NCI-H1694 (cell line): ENCODE measurements at places on chromosomes 1 and 21.

- DNase-seq: no peak
These were observed 162.7 kb upstream of the COL6A1 start for GRCh38 chr21:45818904-45819285.

DNA sequence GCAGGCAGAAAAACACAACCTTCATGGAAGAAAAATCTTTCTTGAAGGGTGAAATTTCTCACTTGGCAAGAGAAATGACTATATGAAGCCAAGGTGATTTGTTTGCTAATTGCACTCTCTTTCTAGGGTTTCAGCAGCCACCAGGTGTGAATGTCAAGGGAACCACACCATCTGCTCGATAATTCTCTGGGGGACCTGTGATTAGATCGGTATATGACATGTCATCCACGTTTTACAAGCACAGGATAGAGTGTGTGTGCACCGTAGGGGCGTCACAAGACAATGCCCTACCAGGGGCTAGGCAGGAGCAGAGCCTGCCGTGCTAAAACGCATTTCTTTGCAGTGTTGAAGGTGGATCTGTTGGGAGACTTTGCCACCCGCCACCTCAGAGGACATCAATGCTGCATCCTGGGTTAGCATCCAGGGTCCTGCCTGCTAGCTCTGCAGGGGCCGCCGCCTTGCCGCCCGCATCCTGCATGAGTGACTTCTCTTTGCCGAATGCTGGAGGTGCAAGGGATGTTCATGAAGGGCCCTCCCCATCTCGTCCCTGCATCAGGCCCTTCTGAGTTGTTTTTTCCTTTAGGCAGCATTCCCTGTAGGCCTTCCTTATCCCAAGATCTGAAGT is 37.8 kb upstream of the CCSAP start:
- no peak for DNase-seq

DNA sequence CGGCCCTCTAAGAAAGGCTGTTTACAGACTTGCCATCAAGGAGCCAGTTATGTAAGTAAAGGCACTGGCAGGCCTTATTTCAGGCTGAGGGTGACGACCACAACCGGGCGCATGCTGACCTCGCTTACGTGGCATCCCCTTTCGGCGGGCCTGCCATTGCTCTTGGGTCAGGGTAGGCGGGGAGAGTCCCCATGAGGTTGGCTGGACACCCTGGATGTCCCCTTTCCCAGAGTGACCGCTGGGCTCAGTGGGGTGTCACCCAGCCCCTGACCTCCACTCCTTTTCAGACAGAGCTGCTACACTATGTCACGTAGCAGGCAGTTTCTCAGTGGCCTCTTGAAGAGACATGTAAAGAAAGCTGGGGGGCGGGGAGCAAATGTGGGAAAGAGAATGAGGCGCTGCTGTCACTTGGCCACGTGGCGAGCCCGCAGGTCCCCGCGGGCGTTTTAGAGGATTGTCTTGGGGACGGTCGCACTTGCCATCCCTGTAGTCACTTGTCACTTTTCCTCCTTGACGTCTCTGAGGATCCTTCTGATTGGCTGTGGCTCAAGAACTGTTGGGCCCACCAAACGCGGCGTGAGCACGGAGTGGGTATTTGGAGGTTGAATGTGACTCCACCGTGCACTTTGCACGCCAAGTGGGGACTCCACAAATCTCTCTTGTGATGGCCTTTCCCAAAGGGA is 42.2 kb downstream of the SLC37A1 start:
- no peak for DNase-seq

DNA sequence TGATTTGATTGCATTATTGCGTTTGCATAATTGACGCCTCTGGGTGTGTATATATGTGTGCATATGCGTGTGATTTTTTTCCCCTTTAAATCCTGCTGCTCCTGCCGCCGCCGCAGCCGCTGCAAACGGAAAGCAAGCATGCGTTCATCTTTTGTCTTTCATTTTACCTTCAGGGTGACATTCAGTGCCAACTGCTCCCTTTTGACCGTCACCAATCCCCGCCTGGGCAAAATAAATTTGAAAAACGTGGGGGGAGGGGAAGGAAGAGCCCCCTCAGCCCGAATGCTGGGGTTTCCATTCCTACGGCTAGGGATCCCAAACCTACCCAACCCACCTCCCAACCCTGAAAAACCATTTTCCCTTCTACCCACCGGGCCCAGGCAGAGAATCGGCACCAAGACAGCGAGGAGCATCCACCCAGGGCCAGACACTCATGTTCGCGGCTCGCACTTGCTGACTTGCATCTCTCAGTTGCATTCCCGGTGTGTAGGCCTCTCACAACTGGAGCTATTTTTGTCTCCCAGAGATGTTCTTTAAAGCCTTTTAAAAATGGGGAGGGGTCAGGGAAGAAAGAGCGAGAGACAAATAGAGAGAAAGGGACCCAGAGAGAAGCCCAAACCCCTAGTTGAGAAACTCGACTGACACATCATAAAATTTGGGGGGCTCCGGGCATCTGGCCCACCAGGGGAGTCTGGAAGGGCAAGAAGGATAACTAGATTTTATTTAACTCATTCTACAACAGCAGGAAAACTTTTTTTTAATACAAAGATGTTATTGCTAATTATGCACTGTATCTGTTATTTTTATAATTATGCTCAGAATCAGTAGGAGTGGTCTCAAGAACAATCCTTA is 367.1 kb upstream of the ESRRG start:
- DNase-seq: peak; percentile 13

DNA sequence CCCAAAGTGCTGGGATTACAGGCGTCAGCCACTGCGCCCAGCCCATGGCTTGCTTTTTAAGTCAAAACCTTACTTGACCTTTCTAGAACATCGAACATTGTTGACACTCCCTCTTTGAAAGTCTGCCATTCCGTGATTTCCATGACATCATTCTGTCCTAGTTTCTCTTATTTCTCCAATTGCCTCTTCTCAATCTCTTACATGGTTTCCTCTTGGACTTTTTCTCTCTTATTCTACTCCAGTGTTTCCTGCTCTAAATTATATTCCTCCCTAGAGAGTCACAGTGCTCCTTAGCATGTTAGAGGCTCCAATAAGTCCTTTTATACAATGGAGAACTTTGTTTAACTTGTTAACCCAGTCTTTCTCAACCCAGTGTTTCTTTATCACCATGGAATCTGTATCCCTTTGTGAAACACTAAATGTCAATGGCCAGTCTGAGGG is 25.5 kb downstream of the JAM2 start:
- DNase-seq: no peak

GRCh38 chr1:181149326-181150125 is 61.0 kb downstream of the IER5 start:
- DNase-seq: no peak

- DNase-seq: no peak
These were observed 31.7 kb downstream of the TP73 start for GRCh38 chr1:3683992-3684391.

DNA sequence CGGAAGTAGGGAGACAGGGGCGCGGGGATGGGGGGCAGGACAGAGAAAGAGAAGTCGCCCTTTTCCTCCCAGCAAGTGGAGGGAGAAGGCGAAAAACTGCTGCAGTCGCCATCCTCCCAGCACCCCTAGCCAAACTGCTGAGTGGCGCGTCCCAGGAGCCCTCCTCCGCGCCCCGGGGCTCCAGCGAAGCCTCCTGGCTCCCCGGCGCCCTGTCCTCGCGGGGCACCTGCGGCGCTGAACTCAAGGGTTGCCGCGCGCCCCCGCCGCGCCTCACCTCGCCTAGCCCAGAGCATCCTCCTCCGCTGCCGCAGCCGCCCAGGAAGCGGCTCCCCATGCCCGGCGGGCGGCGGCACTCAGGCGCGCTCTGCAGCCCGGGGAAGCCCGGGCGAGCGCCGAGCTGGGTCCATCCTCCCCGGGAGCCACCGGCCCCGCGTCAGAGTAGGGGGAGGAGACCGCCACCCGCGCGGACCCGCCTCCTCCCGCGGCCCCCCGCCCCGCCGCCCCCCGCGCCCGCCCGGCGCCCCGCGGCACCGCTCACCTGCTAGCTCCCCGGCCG is at the start of gene DAB1:
Gene DAB1, minus strand, starts transcription at position 405 of the 556 bp plus-strand sequence. CDS start 133,030 bp downstream, outside the sequence.
- no peak for DNase-seq
